Effector memory CD4-positive, alpha-beta T cell (primary cell): ENCODE measurements at places on chromosomes 5 and 9.

- no peak for DNase-seq
Measured at GRCh38 chr5:137167187-137167586, 331.9 kb downstream of the SPOCK1 start.

DNA sequence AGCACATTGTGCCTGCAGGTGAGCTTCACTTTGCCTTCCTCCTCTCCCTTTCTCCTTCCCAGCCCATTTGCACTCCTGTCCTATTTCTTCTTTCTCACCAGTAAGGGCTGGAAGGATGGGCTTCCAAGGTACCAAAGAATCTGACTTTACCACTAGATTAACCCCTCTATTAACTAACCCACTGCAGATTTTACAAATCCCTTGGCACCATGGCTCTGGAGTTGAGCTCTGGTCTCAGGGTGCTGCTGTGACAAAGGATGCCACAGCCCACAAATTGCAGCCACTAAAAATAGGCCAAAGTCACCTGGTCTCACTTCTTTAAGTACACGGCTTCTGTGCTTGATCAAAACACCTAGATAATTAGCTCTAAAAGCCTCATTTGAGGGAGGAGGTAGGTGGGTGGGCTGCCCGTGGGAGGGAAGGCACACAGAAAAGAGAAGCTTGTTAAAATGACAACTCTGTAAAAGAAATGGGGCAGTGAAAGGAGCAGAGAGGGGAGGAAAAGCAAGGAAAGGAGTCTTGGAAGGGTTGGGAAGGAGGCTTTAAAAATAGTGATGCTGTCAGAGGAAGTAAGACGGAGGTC is 327.4 kb downstream of the DRD1 start:
- no peak for DNase-seq

DNA sequence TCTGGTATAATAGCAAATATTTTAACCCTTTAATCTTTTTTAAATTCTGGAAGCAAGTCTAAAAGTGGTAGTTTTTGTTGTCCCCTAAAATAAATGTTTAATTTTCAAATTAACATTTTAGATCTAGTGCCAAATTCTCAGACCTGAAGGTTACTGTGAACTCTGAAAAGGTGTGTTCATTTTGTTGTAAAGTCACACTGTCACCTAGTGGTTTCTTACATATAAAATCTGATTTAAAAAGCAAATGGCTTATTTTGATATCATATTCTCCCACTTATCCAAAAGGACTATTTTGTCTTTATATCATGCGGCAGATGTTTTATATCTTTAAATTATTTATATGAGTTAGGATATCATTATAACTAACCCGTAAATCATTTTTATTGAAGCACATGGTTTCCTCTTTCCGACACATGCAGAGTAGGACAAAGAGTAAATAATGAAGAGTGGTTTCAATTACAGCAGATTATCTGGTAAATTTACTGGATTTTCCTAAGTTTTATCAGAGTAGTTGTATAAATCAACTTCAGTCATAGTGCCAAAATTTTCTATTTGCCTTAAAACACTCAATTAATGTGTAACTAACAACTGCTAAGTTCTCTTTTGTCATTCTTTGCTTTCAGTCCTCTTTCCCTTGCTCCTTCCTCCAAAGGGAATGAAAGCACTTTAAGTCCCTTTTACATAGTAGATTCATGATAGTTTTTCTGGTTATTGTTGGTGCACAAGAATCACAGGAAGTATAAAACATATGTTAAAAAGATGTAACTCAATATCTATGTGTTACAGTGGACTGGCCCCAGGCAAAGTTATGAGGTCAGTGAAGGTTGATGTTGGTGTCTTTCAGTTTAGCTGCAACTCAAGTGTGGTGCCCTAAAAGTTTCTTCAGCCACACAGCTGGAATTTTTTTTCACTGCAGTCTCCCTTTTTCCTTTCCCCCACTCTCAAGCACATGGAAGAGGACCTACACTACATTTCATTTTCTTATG is 189.6 kb downstream of the COX7C start:
- DNase-seq: no peak

DNA sequence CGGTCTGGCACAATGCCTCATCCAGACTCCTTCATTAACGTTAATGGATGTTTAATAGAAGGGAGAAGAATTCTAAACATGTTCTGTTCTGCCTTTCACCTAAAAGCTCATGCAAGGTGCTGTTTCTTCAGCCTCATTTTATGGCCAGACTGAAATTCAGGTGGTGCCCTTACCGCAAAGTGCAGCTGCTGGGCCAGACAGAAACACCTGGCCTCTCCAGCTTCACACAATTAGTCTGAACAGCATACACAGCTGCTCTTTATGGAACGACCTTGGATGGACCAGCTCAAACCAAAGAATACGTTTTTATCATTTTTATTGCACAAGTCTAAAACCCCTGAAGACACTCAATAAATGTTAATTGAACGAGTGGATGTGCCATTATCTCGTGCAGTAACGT is 4.6 kb downstream of the SNCAIP start:
- no peak for DNase-seq

GRCh38 chr9:112203536-112203935 is 28.4 kb upstream of the SUSD1 start:
- no peak for DNase-seq

DNA sequence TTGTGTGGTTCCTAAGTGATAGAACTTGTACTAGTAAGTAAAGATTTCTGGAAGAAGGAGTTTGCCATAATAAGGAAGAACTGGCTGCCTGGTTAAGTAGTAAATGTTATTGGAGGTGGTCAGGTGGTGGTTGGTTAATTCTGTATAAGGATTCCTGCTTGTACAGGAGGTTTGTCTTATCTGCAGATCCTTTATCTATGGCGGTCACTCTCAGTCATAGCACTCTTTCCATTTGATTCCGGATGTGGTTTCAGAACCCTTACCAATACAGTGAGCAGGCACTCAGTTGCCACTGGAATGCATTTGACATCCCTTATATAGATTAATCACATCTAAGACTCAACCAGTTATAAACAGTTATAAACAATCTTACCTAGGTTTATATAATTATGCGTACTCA is 50.3 kb downstream of the RAD50 start:
- DNase-seq: no peak

GRCh38 chr9:114050646-114051045 is 27.5 kb downstream of the AMBP start:
- DNase-seq: no peak

DNA sequence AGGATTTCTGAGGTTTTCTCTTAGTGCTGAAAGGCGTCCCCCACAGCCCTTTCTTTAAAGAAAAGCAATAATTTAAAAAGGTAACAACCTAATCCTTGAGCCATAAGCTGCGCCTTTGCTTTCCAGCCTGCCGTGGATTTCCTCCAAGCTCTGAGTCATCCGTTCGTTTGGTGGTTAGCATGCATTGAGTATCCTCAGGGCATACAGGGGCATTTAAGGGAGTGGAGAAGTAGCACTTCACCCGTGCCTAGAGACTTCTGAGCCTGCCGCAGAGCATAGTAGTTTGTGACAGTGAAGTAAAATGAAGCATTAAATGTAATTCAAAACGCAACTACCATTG is 892 bp upstream of the TNC start:
- no peak for DNase-seq

DNA sequence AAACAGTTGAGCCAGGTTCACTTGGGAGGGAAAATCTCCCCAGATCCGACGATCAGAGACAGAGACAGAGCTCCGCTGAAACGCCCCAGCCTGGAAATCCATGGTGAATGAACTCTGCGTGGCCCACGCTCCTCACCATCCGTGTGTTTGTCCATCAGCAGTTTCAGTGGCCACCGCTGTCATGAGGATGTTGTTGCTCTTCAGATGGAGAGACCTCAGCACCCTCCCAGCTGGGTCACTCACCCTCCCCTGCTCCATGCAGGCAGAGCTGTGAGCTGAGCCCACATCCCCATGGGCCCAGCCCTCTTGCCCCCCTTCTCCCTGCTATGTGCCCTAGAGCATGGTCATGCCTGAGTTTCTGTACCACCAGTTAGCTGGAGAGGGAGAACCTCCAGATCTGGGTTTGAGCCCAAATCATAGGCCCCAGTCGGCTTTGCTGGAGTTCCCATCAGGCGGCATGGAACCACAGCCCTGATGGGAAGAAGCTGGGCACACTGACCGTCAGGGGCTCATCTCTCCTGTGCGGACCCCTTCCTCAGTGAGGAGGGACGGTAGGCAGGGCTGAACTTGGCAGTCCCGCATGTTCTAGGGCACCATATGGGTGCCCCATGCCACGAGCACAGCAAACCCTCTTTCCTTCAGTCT is 154.4 kb upstream of the COL5A1 start:
- DNase-seq: no peak

GRCh38 chr5:154412925-154413324 is 32.9 kb upstream of the SAP30L start:
- DNase-seq: no peak
